ENCODE measurements at places on chromosomes 16 and 17.

DNA sequence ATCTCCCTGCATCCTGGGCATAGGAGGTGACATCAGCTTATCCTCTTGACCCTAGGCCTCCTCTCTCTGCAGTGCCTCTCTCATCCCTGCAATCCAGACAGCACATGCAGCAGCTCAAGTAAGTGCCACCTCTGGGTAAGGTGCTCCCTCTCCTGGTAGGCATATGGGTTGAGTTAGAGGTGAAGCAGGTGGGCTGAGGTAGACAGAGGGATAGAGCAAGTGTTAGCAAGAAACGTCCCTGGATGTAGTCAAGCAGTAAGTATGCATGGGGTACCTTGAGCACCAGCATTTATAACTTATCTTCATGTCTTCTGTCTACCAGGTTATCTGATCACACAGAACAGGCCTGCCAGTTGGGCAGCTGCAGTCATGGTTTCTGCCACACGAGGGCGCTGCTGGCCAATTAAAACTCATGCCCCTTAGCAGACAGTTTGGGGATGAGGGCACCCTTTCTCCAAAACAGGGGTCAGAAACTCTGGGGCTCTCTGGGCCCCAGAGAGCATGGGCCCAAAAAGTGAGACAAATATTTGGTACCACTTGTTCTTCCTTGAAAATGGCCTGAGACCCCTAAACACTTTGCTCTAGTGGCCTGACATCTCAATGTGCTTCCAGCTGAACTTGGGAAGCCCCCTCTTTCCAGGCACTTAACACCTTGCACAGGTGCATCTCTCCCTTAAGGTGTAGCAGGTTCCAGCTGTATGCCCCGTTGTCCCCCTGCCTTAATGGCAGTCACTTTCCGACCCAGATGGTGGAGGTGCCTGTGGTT, 59.8 kb downstream of the NEUROD2 start:
- peak; percentile 21 for DNase-seq

DNA sequence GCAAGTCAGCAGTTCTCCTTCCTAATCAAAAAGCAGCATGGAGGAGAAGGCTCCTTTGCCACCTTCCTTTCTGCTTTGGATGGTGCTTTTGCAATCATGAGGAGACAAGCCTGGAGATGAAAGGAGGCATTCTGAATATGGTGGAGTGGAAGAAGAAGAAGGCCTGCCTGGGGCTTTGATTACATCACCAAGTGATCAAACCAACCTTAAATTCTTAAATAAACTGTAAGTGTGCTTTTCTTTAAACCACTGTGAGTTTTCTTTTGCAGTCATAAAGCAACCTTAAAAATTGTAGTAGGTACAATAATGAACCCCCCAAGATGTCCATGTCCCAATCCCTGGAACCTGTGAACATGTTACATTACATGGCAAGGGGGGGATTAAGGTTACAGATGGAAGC, 31.7 kb upstream of the IL21R start:
- no peak for DNase-seq

- no peak for DNase-seq
These were observed 12.1 kb downstream of the CDR2L start for GRCh38 chr17:74999523-74999922.

DNA sequence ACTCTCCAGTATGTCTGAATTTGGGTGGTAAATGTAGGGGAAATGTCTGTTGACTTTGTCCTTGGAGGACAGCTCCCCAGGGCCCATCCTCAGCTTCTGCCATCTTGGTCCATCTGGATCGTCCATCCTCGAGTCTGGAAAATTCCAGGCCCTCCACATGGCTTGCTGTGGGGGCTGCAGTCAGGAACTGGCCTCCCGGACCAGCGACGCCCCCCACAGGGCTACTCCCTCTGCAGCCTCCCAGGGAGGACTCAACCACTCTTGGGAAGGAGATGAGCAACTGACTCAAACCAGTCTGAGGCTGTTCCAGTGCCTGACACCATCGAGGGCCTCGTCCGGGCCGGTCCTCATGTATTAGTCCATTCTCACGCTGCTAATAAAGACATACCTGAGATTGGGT, 5.5 kb upstream of the ZG16B start:
- no peak for DNase-seq

DNA sequence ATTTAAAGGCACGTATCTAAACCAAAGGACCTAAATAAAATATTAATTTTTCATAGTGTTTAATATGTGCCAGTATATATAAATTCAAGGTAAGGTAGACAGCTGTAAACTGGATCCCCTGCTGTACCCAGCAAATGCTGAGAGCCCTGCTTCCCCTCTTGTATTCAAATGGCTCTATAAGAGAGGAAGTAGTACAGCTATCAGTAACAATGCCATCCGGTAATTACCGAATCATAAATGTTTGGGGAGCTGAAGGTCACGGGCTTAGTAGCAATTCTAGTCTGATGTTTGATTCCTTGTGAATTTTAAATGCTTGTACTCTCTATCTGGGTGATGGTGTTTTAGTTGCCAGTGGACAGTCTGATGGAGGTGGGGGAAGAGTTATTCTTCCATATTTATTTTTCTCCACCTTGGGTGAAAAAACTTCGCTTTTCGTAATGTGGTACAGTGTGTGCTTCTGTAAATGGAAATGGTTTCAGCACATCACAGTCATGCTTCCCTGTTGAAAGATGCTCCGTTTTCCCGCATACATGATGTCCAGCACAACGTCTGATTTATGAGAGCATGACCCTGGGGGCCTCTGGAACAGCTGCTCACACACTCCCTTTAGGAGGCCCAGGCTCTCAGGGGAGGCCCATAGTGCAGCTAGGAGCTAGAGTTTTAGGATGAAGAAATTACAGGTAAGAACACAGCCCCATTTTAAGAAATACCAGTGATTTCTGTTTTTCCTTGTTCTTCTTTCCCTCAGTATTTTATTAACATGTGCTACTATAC, 423.9 kb downstream of the WWOX start:
- no peak for DNase-seq

GRCh38 chr17:18004345-18004744, 31.7 kb downstream of the DRC3 start:
- no peak for DNase-seq

- no peak for DNase-seq
These were observed 7.9 kb upstream of the DNAH17 start for GRCh38 chr17:78585006-78585630.

- DNase-seq: no peak
These were observed 45.0 kb upstream of the ARHGAP44 start for GRCh38 chr17:12744298-12744697.

DNA sequence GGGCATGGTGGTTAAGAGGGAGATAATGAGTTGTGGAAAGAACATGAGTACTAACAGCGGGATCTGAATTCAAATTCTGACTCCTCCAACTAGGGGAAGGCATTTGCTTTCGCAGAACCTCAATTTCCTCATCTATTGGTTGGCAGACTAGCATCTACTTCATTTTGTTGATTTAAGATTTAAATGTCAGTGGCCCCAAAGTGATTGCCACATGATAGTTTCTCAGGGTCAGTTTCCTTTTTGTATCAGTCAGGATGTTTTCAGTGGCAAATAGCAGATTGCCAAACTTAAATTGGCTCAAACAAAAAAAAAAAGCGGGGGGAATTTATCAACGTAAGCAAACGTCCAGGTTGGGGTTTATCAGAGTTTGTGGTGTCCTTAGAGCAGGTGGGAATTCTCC, 25.1 kb upstream of the NOS2 start:
- no peak for DNase-seq

DNA sequence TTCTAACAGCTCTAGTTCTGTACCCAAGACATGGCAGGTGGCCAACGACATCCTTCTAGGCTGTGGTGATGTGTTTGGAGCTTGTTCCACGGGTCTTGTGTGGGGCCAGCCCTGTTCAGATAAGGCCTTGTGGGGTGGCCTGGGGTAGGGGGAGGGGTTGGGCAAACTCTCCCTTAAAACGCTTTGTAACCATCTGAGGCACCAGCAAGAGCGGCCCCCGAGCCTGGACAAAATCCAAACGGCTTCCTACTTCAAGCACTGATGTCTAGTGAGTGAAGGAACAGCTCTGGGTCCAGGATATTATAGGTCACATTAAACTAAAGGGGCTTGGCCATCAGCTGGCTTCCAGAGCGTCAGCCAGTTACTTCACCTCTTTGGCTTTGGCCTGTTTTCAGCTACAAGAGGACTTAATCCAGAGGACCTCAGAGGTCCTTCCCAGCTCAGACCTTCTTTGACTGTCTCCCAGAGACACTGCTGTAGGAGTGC, 11.9 kb downstream of the SERPINF1 start:
- no peak for DNase-seq

- no peak for DNase-seq
These were observed 64.5 kb upstream of the CDH13 start for GRCh38 chr16:82562183-82562683.
